GM13976 (cell line): ENCODE measurements at places on chromosomes 5 and 9.

GRCh38 chr9:77712533-77713130 is 64.5 kb upstream of the GNA14 start:
- no peak for DNase-seq

DNA sequence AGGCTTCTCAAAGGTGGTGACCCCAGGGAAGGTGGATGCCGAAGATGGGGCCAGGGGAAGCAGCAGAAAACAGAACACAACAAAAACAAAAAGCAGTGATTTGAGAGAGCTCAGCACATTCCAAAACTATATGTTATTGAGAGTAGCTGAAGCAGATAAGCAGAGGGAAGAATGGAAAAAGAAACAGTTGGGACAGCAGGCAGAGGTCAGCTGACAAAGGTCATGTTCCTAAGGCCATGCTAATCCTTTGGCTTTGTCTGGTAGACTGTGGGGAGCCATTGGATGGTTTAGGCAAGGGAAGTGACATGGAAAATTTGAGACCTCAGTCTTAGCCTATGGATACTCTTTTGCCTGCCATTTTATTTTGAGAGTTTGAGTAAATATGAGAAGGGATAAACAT is 14.5 kb downstream of the DMGDH start:
- no peak for DNase-seq

GRCh38 chr5:45648744-45649143 is 47.4 kb downstream of the HCN1 start:
- no peak for DNase-seq

- DNase-seq: peak; percentile 40
Measured at GRCh38 chr5:31854181-31855133, 215.5 kb downstream of the PDZD2 start.

GRCh38 chr9:72485821-72486593 is 35.4 kb upstream of the TMC1 start:
- DNase-seq: no peak

DNA sequence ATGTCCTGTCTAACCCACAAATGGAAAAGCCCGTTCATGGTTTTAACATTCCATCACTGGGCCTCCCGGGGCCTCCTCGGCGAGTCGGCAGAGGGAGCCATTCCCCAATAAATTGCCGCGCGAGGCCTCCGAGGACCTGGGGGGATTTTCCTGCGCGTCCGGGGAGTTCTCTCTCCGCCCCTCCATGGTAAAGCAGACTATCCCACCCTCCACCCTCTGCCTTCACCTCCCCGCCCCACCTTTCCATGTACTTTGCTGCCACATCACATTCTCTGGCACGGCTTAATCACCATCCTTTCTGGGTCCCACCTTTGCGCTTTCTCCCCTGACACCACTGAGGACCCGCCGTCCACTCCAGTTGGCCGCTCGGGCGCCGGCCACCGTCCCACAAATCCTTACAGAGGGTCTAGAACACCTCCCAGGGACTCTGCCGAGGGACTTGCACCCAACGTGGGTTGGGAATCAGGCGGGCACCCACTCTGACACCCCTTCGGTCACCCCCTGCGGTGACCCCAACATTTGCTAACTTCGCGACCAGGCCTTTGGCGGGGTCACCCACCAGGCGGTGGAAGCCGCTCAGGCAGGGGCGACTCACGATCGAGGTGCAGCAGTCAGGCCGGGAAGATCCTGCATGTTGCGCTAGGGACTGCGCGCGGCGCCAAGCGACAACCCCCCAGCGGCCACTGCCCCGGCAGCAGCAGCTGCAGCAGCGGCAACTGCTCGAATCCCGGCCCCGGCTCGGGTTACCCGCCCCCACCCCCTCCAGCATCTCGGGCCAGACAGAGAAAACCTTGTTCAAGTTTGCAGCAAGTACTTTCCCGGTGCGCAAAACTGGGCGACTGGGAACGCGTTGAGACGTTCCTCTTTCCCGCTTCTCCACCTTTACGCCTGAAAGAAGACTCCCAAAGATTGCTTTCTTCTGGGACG is at the start of gene MEGF10:
MEGF10 (plus strand) TSS at position 778 of the 927 bp plus-strand sequence. CDS start 40,513 bp downstream, outside the sequence.
- peak; percentile 65 for DNase-seq

- DNase-seq: no peak
Measured at GRCh38 chr5:178561746-178562264, 28.4 kb downstream of the COL23A1 start.
